ENCODE measurements at places on chromosomes 7 and 10. TPM values are rescaled to one million over a fixed set of nuclear protein-coding genes. Genes with fewer than 3 reads are reported as not detected.

Gene MBL2
- total RNA-seq, result not detected

Gene PIK3AP1
- 6.9 TPM for total RNA-seq

Gene CC2D2B
- 0.13 TPM for total RNA-seq

Gene METTL27
- total RNA-seq, result 0.43 TPM

Gene TYW1B
- total RNA-seq, result 3.1 TPM

Gene DNAJC2
- 11.9 TPM for total RNA-seq

DNA sequence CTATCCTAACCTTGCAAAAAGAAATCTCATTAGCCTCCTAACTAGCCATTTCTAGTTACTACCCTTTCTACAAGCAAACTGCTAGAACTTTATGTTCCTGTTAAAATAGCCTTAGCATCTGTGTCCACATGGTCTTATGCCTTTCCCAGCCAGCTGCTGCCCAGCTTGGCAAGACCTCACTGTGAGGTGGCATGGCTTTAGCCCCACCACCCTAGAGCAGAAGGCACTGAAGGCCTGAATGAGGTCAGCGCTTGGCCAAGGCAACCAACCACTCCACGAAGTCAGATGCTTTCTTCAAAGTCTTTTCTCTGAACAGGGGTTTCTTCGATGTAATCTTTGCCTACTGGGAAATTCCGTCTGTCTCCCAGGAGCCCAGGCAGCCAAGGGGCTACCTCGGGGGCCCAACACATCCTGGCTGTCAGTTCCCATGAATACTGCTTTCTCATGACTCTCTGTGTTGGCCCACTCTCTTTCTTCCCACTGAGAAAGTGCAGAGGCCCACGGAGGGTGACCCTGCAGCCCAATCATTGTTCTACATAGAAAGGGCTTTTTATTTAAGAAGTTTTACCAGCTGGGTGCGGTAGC lies 41.6 kb downstream of the POLR3A start:
- DNase-seq, result no peak

- no peak for DNase-seq
Observed at GRCh38 chr7:129889133-129889844, 63.5 kb downstream of the UBE2H start.

DNA sequence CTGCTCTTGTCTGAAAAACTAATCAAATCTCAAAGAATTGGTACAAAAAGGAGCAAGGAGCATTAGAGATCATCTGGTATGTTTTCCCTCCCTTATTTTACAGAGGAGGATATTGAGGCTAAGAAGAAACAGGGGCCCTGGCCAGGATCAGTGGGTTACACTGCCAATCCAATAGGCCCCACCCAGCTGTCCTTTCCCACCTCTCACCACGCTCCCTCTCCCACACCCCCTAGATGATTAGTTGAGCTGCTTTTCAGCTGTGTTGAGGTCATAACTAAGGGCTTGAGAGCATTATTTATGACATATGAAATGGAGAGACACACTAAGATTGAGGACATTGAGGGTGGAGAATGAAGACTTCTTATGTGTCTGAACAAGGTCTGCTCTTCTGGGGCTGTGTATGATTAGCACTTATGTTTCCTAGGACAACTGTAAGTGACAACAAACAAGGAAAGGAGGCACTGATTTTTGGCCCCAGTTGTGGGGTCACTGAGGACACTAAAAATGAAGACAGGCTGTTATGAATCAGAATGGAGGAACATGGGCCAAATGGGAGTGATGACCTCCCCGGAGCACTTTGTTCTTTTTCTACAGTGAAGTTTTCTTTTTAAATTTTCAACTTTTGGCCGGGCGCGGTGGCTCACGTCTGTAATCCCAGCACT lies 26.5 kb downstream of the VWA2 start:
- peak; percentile 53 for DNase-seq

GRCh38 chr10:109183366-109183765 lies 739.9 kb downstream of the XPNPEP1 start:
- DNase-seq, result no peak

DNA sequence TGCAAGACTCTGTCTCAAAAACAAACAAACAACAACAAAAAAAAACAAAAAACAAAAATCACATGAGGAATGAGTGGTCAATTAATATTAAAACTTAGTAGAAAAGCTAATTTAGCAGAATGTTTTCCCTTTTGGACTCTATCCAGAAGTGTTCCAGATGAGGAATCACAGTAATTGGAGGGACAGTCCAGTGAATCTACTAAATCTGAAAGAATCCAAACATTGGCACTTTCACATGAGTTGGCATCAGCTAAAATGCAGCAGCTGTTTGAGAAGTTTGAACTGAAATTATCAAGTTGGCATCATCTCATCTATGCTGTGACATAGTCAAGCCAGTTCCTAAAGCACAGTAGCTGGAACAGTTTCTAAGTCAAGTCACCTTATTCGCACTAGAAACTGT lies 367.8 kb downstream of the PPP1R3A start:
- DNase-seq, result no peak

GRCh38 chr10:6053303-6053702 lies 8.9 kb downstream of the IL2RA start:
- no peak for DNase-seq

DNA sequence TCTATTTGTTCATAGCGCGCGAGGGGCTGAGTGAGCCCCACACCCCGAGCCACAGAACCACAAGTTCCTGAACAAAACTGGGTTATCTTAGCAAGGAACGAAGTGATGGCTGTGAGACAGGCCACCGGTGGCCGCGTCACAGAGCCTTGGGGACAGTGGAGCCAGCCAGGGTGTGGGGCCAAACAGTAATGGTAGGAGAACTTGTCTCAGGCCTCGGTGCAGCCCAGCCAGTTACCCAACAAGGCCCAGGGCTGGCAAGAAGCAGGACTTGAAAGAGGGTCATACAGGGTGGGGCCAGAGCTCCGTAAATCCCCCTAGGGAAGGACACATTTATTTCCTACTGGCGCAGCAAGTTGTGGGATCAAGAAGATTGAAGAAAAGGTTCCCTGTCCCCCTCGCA lies 39.4 kb upstream of the TNS3 start:
- no peak for DNase-seq

GRCh38 chr7:39888171-39888853 lies 61.7 kb upstream of the CDK13 start:
- no peak for DNase-seq

- no peak for DNase-seq
Observed at GRCh38 chr10:48253970-48254657, 20.4 kb downstream of the FRMPD2 start.

- no peak for DNase-seq
Observed at GRCh38 chr7:19284136-19284535, 138.9 kb upstream of the FERD3L start.

DNA sequence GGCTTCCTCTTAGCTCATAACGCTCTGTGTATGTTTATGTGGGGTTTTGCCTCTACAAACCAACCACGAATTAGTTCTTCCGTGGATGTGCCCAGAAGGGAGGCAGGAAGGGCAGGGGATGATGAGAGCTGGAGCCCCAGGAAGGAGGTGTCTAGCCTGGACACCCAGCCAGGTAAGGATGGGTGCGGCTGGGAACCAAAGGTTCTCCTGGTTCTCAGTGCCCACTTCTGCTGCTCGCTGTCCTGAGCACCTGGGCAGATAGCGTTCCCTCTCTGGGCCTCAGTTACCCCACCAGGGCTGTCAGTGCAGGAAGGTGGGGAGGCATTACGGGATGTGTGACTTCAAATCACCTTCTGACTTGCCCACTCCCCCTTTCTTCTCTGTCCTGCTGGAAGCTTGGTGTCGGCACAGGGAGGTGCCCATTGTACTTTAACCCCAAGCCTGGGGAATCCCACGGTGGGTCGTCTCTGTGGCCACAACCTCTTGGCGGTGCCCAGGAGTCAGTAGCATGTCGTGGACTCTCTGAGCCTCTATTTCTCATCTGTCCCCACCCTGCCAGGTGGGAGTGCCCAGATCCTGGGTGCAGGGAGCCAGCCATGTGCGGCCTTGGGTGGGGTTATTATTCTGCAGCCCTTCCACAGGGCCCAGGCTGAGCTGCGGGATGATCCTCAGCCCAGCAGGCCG lies 18.7 kb upstream of the PCBD1 start:
- peak; percentile 34 for DNase-seq

DNA sequence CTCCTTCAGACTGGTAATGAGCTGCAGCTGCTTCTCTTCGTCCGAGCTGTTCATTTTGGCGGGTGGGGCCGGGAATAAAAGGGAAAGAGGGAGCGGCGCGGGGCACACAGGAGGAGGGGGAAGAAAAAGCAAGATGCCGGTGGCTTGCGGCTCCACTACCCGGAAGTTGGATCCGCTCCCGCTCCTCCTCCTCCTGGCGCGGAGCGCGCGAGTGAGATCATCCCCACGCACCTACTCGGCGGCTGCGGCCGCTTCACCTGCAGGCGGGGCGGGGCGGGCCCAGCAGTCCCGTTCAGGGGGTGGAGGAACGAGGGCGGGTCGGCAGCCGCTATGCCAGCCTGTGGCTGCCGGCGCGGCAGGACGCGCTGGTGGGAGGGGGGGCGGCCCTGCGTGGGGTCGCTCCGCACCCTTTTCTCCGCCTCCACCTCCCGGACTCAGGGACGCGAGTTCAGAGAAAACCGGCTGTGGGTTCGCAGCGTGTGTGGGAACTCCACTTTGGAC lies at the start of gene SHTN1:
Gene SHTN1, minus strand, starts transcription at position 162 of the 501 bp plus-strand sequence. Its CDS starts 108 bp downstream, at position 54.
- DNase-seq, result peak; percentile 76

DNA sequence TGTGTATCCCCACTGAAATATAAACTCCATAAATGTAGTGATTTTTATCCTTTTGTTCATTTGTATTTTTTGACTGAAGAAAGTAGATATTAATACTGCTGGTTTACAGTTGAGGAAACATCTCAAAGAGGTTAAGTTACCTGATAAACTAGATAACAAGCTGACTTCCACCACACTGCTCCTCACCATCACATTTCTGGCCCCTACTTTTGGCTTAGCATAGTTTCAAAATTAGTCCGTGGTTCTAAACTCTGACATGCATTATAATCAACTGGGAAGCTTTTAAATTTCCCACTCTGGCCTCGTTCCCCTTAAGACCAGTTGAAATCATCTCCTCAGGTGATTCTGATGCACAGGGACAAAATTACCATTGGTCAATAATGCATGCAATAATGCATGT lies 43.5 kb downstream of the ANKIB1 start:
- DNase-seq, result no peak

DNA sequence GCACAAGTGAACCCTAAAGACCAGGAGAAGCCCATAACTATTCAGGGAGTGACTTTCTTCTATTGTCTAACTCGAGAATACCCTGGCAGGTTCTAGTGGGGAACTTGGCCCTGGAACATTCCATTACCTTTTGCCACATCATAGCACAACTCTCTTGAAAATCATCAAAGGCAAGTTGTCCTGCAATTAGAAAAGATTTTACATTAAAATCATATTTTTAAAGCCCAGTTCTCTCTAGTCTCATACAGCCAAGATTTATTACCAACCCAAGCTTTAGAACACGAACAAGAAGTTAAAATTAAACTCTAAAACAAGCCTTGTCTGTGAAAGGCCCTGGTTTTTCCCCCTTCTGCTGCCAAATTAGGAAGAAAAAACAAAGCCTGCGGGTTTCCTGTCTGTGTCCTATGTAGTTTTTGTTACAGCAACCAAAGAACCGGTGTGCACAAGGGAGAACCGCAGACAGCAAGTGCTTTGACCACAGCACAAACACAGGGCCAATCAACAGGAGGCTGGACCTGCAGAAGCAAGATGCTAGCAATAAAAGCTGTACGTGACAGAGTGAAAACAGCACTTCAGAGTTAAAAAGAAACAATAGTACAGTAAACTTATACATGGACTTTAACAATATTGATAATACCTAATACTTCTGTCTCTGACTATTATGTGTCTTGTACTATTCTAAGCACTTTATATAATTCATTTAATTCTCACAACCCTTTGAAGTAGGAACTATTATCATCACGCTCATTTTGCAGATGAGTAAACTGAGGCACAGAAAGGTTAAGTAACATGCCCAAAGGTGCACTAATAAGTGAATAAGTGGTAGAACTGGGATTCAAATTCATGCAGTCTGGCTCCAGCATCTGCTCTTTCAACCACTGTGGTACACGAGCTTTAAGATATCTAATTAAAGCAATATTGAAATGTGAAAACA lies 65.8 kb downstream of the STK17A start:
- no peak for DNase-seq

DNA sequence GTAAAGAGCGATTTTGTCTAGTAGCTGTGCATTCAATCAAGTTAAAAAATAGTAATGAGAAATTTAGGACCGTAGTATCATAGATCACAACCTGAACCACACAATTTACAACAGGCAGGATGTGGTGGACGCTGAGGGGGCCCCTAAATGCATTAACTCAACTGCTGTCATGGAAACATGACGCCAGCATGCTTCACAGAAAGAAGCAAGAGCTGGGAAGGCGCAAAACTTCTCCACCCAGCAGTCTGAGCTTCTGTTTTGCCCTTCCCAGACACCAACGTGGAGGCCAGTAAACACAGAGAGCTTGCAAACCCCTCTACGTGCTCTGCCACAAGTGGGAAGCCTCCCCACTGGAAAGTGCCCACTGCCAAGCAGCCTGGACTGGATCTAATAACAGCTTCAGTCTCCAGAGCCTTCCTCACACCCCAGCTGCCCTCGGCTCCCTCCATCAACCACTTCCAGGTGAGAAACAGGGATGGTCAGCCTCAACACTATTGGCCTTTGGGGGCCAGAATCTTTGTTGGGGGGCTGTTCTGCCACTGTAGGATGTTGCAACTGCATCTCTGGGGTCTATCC lies 151.8 kb downstream of the SFMBT2 start:
- peak; percentile 44 for DNase-seq

GRCh38 chr7:129797214-129797789 lies 155.5 kb downstream of the UBE2H start:
- no peak for DNase-seq

GRCh38 chr7:43204081-43204480 lies 91.6 kb downstream of the HECW1 start:
- no peak for DNase-seq

DNA sequence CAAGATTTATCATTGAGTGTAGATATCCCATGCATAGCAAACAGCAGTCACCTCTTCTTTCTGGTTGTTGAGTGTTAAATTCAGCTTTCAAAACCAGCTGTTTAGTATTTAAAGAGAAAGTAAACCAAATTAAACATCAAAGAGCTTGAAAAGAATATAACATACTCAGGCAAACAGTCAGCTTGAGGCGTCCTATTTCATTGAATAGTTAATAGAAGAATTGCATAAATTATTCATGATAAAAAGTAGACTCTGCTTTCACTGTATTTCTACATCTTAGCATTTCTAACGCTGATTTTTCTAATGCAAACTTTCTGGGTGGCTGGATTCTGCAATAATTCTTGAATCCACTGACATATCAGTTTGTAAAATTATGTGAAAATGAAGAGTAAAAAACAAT lies 464.5 kb upstream of the LRRN3 start:
- DNase-seq, result no peak

GRCh38 chr7:48144291-48144768 lies 26.9 kb upstream of the ABCA13 start:
- no peak for DNase-seq

Measured in Right ventricle myocardium superior (tissue), 1 donor.